ENCODE measurements at places on chromosomes 4 and X.

- no peak for DNase-seq
Observed at GRCh38 chr4:153822316-153822715, 33.4 kb upstream of the SFRP2 start.

GRCh38 chr4:128698386-128698785 lies 111.1 kb upstream of the JADE1 start:
- no peak for DNase-seq

DNA sequence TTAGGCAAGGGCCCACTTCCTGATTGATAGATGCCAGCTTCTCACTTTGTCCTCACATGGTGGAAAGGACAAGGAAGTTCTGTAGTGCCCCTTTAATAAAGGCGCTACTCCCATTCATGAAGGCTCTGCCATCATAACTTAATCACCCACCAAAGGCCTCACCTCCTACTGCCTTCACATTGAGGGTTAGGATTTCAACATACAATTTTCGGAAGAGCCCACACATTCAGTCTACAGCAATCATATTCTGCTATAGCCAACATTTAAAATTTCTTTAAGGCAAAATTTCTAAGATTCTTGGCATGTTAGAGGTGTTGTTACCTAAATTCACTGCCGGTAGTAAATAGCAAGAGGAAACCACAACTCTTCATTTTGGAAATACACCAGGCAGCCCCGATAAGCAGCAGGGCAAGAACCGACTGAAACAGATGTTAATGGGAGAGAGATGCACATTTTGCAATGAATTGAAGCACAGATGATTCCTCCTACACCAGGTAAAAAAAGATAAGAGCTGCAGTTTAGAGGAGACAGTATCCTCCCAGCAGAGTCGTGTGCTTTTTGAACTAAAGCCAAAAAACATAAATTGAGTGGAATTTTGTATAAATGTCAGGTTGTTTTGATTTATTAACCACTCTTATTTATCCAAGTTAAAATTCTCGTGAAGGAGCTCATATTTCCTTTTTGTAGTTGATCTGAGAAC lies 594.9 kb downstream of the KCTD8 start:
- DNase-seq, result peak; percentile 2

- peak; percentile 29 for DNase-seq
Observed at GRCh38 chr4:186666252-186666651, 57.4 kb downstream of the FAT1 start.

- DNase-seq, result no peak
Observed at GRCh38 chr4:151644622-151645021, 116.2 kb downstream of the GATB start.

GRCh38 chrX:25213611-25214010 lies 197.8 kb upstream of the ARX start:
- DNase-seq, result no peak

DNA sequence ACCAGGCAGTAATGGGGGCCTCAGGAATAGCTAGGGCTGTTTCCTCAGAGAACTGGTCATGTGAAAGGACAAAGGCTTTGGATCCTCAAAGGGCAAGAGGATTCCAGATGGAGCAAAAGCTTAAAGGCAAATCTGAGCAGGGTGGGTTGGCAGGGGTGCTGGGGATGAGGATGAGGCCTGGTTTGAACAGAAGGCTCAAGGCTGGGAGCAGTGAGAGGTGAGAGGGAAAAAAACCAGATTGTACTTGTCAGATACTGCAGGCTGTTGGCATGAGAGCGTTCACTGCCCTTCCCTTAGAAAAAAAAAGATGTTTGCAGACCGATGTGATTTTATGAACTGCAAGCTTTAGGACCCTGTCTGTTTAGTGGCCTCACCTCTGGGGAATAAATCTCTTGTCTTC lies 75.3 kb upstream of the PLAC1 start:
- DNase-seq, result no peak

Measured in fibroblast of lung (primary cell).